ENCODE measurements at places on chromosomes 4 and X. TPM values are rescaled to one million over a fixed set of nuclear protein-coding genes. Genes with fewer than 3 reads are reported as not detected.

GRCh38 chr4:5995901-5996623 lies 22.2 kb downstream of the C4orf50 start:
- DNase-seq: no peak

The P2RY10 gene
- polyA plus RNA-seq: not detected

DNA sequence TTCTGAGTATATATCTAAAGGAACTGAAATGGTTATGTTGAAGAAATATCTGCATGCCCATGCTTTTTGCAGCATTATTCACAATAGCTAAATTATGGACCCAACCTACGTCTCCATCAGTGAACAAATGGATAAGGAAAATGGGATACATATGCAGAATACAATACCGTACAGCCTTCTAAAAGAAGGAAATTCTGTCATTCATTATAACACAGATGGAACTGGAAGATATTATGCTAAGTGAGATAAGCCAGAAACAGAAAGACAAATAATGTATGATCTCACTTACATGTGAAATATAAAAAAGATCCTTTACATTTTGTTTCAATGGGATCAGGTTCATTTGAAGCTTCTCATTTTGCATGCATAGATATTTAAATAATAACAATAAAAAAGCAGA lies 263.3 kb downstream of the STPG2 start:
- DNase-seq: no peak

- DNase-seq: no peak
Observed at GRCh38 chr4:174134361-174134760, 149.1 kb downstream of the FBXO8 start.

- no peak for DNase-seq
Observed at GRCh38 chrX:55452833-55453124, 852 bp downstream of the MAGEH1 start.
